Gastrocnemius medialis (tissue), 4 donors: ENCODE measurements at places on chromosomes 12 and 14. TPM values are rescaled to one million over a fixed set of nuclear protein-coding genes. Genes with fewer than 3 reads are reported as not detected.
A peak's percentile ranks its signal among the peaks of the same experiment; 100 is the strongest.

GRCh38 chr14:95495076-95495475 is 21.4 kb downstream of the SYNE3 start:
- no peaks in the 10 kb centered on the region for H3K36me3 ChIP-seq
- DNase-seq = no peak
- no peak overlapping the region for H3K27ac ChIP-seq
- no peak overlapping the region for H3K4me3 ChIP-seq

- no peak overlapping the region for H3K4me3 ChIP-seq
- H3K27ac ChIP-seq = no peak overlapping the region
- H3K4me1 ChIP-seq = peaks cover 5% of the 10 kb centered on the region
- H3K36me3 ChIP-seq = no peaks in the 10 kb centered on the region
- no peak for DNase-seq
These were observed 87.1 kb upstream of the ZFP36L1 start for GRCh38 chr14:68879841-68880575.

DNA sequence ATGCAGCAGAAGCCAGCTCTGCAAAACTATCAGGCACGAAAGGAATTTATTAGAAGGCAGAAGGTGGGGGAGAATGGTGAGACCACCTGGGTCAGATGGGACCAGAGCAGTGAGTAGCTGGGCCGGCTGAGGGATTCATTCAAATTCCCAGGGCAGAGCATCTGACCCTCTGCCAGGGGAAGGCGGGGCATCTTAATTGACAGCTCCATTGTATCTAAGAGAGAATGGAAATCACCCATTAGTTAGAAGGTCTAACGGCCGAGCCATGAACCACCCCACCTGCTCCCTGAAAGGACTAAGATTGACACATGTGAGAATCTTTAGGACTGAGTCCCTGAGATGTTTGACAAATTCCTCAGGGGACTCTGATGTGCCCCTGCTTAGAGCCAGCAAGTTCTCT is 83.7 kb downstream of the PHETA1 start:
- DNase-seq = no peak
- no peak overlapping the region for H3K4me3 ChIP-seq
- no peaks in the 10 kb centered on the region for H3K4me1 ChIP-seq
- no peaks in the 10 kb centered on the region for H3K36me3 ChIP-seq

- peak; percentile 62 for DNase-seq
- H3K36me3 ChIP-seq = no peaks in the 10 kb centered on the region
- H3K27me3 ChIP-seq = no peaks in the 10 kb centered on the region
- H3K4me1 ChIP-seq = peaks cover 37% of the 10 kb centered on the region
- no peak overlapping the region for H3K4me3 ChIP-seq
- H3K27ac ChIP-seq = peak overlapping the region; percentile 78
These were observed 179.6 kb upstream of the NUDT4 start for GRCh38 chr12:93198086-93198485.

GRCh38 chr12:2395354-2395977 is 342.7 kb downstream of the CACNA1C start:
- H3K4me1 ChIP-seq = peaks cover 10% of the 10 kb centered on the region
- no peak overlapping the region for H3K4me3 ChIP-seq
- no peak for DNase-seq
- H3K27ac ChIP-seq = no peak overlapping the region
- no peaks in the 10 kb centered on the region for H3K36me3 ChIP-seq
- no peaks in the 10 kb centered on the region for H3K27me3 ChIP-seq

Gene SDR9C7
- 0.27 TPM for total RNA-seq

Gene FAM161B
- 6.8 TPM for total RNA-seq
